ENCODE measurements at places on chromosomes 5 and 9.

GRCh38 chr5:134022333-134022732, 17.6 kb upstream of the VDAC1 start:
- DNase-seq, result no peak

GRCh38 chr5:17243287-17244063, 26.0 kb downstream of the BASP1 start:
- no peak for DNase-seq

- DNase-seq, result no peak
These were observed 28.6 kb upstream of the SPATA31E1 start for GRCh38 chr9:87853876-87854579.

DNA sequence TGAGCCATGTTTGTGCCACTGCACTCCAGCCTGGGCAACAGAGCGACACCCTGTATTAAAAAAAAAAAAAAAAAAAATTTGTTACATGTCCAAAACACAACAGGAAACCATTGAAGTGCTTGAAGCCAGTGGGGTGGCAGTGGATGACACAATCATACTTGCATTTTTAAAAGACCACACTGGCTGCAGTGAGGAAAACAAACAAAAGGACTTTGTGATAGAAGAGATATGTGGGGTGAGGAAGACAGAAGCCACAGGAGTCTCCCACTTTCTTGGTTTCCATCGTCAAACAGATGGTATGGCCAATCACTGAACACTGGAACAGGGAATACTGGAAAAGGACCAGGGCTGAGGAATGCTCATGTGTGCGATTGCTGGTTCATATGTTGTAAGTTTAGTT, 20.9 kb upstream of the COMMD10 start:
- no peak for DNase-seq

DNA sequence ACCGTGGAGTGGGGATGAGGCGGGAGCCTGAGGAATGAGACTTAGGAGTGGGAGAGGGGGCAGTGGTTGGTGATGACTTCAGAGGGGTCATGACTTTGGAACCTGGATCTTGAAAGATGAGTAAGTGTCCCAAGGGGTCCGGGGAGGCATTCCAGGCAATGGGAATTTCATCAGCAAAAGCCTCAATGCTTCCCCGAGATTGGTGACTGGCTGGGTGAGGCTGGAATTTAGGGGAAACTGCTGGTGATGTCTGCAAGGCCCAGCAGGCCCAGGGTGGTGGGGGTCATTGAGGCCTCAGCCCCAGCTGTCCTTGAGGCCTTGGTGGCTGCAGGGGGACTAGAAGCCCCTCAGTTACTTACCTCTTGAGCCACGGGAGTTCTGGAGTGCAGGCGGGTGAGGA, 7.5 kb downstream of the NDST1 start:
- no peak for DNase-seq

DNA sequence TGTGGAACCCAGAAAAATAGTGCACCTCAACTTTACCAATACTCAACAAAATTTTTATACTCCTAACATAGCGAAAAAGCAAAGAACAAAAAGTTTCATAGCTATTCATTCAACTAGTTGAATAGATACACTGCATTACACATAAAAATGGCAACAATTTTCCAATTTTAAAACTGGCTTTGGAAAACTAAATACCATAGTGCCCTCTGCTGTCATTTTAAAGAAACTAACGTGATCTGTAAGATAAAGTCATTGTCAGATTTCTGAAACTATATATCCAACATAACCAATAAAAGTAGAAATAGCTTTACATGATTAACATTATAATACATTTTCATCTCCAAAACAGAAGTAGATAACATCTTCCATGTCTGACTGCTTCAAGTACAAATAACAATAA, 31.6 kb downstream of the DTWD2 start:
- DNase-seq, result no peak

DNA sequence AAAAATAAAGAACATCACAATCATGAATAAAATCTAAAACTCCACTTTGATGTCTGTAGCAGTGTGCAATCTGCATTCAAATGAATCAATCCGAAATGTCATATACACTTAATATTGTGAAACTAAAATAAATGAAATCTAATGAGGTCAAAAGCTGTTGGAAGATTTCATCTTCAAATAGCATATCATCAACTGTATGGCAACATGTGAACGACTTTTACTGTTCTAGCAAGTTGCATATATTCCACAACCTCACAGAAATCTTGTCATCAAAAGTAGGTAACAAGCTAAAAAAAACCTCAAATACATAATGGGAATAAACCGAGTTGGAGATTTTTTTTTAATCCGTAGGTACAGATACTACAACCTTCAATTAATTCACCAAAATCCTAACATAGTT, 1.2 kb downstream of the PTBP3 start:
- DNase-seq, result no peak

Measured in NK-92 treated with Interleukin-12 subunit alpha and Interleukin-12 subunit beta, amount 100 ng/mL, for 24 hours (cell line).